Left cardiac atrium (tissue), 4 donors: ENCODE measurements at places on chromosomes 3 and 15. TPM values are rescaled to one million over a fixed set of nuclear protein-coding genes. Genes with fewer than 3 reads are reported as not detected.

ZNF620 gene
- 2.5 TPM for total RNA-seq

C3orf62 gene
- total RNA-seq = 3.4 TPM

DNA sequence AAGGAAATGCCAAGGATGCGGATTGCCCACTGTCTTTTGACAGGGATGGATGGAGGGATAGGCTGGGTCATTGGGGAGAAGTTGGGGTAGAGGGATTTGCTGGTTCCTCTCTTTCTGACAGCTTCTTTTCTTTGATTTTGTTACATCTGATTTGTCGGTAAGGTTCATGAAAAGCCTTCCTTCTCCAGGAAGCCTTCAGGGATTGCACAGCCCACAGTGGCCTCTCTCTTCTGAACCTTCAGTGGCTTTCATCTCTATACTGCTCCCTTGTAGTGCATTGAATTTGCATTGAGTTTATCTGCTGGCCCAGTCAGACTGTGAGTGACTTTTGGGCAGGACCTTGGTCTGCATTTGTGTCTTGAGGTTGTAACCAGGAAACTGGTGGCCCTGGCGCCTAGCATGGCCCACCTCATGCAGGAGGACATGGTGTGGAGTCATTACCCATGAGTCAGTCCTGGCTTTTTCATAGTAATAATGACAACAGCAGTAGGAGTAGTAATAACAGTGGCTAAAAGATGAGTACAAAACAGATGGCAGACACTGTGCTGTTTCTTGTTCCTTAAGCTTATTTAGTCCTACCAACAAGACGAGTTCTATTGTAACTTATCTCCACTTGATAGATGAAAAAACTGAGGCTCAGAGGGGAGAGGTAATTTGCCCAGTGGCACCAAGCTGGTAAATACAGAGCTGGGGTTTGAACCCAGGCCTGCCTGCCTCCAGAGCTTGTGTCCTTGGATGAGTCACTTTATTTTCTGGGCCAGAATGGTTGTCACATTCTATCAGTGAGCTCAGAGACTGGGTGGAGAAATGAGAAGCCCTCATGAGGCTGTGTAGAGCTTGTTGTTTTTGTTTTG lies 28.4 kb downstream of the SMAD6 start:
- peak; percentile 22 for DNase-seq

- no peak for DNase-seq
Observed at GRCh38 chr3:129445471-129445870, 5.4 kb downstream of the IFT122 start.

DNA sequence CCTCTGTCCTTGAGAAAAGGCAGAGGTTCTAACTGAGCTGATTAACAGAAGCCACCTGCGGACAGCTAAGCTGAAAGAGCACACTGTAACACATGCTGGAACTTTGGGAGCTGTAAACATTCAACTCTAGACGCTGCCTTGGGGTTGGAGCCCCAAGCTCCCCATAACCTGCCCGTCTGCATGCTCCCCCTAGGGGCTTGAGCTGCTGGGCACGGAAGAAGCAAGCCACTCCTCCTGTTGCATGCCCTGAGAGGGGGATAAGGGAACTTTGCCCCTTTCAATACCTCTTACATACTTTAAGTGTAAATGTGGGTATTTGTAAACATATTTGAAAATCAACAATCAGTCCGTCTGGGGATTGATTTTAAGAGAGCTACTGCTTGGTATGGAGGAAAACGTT lies 188.4 kb downstream of the ADAMTSL3 start:
- no peak for DNase-seq

GRCh38 chr3:124075753-124076152 lies 83.8 kb upstream of the ROPN1 start:
- no peak for DNase-seq

DNA sequence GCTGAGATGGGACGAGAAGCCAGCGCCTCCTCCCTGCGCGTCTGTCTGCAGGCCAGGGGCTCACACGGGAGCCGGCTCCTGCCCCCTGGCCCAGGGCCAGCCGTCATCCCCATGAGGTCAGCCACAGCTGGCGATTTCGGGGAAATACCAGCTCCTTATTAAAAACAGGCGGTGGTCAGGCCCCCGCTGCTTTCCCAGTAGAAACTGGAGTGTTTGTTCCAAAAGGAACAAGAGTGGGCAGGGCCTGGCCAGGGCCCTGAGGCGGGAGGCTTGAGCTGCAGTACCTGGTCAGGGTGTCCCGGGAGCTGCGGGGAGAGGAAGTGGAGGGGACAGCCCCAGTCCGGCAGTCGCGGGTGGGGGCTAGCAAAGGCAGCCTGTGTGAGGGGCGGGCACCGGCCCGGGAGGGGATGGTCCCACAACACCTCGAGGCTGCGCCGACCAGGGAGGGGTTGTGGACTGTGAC lies 17.8 kb downstream of the MYL3 start:
- peak; percentile 73 for DNase-seq
